ENCODE measurements at places on chromosomes 2 and 18. TPM values are rescaled to one million over a fixed set of nuclear protein-coding genes. Genes with fewer than 3 reads are reported as not detected.

DNA sequence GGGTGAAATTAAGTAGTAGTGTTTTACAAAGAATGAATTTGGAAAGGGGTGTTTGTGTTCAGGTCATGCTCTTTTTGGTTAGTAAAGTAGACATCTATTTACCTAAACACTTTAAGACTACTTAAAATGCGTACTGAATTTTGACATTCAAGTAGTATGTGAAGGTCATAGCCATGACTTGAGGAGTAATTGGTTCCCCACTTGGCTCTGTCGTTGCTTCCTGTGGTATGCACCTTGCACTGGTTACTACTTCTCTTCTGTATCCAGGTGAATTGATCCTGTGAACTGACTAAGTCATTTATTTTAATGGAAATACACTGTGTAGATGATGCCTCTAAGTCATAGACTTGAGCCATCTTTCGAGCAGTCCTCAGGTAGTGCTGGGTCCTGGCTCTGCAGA, 97.9 kb downstream of the ITGB1BP1 start:
- DNase-seq, result no peak

DNA sequence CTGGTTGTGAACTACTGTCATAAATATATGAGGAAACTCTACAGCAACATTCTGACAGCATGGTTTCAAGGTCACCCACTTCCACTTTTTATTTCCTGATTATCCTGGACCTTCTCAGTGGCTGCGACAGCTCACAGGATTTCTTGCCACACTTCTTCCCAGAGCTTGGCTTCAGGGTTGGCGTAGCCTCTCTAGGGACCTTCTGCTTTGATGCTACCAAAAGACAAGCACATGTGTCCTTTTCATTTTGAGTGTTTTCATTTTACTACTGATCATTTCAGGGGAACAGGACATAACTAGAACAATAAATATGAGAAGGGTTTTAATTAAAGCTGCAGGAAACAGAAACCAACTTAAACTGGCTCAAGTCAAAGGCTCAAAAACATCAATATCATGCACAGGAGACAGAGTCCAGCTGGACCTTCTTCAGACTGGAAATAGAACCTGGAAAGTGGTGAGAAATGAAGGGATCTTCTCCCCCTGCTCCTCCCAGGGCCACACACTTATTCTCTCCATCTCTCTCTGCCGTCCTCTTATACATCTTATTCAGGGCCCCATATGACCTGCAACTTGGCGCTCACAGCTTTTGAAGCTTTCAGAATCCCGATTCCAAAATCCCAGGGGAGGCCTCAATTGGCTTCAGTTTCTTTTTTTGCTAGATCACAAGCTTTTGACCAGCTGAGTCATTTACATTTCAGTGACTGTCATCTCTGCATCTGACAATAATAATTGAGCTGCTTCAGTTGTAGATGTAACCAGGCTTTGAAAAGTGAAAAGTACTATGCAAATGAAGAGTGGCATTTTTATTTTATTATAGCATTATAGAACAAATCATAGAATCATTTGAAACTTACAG, 9.7 kb downstream of the VIT start:
- no peak for DNase-seq

- no peak for DNase-seq
Observed at GRCh38 chr2:53784436-53784835, 2.3 kb downstream of the ASB3 start.

GRCh38 chr18:26415631-26416030, 132.7 kb downstream of the KCTD1 start:
- no peak for DNase-seq

GRCh38 chr2:210540471-210540870, 15.9 kb upstream of the CPS1 start:
- DNase-seq, result no peak

The MC2R gene
- total RNA-seq, result not detected

The IL1RN gene
- 1.8 TPM for total RNA-seq

The AGAP1 gene
- total RNA-seq, result 42.6 TPM

The CRYGA gene
- not detected for total RNA-seq

The TWIST2 gene
- total RNA-seq, result 9.1 TPM

The DSG1 gene
- 0.20 TPM for total RNA-seq
